ENCODE measurements at places on chromosomes 6 and 20.

- H3K4me1 ChIP-seq: no peaks in the 10 kb centered on the region
- H3K27ac ChIP-seq: no peak overlapping the region
- H3K4me3 ChIP-seq: no peak overlapping the region
- no peak for DNase-seq
- peaks cover 64% of the 10 kb centered on the region for H3K27me3 ChIP-seq
Observed at GRCh38 chr20:38706509-38706908, 17.8 kb upstream of the SLC32A1 start.

GRCh38 chr20:45469336-45470261 is at the start of gene WFDC2:
WFDC2 (plus strand) TSS chr20:45469753; CDS start chr20:45469782, 29 bp downstream.
- peaks cover 31% of the 10 kb centered on the region for H3K27me3 ChIP-seq
- peaks cover 11% of the 10 kb centered on the region for H3K36me3 ChIP-seq
- H3K4me3 ChIP-seq: peak within 1 kb of the TSS; percentile 87
- DNase-seq: no peak

GRCh38 chr6:158782432-158783166 is 36.6 kb downstream of the EZR start:
- peak overlapping the region; percentile 39 for H3K4me3 ChIP-seq
- H3K4me1 ChIP-seq: peaks cover 16% of the 10 kb centered on the region
- H3K36me3 ChIP-seq: peaks cover 51% of the 10 kb centered on the region
- peak overlapping the region; percentile 96 for H3K27ac ChIP-seq
- H3K27me3 ChIP-seq: no peaks in the 10 kb centered on the region

DNA sequence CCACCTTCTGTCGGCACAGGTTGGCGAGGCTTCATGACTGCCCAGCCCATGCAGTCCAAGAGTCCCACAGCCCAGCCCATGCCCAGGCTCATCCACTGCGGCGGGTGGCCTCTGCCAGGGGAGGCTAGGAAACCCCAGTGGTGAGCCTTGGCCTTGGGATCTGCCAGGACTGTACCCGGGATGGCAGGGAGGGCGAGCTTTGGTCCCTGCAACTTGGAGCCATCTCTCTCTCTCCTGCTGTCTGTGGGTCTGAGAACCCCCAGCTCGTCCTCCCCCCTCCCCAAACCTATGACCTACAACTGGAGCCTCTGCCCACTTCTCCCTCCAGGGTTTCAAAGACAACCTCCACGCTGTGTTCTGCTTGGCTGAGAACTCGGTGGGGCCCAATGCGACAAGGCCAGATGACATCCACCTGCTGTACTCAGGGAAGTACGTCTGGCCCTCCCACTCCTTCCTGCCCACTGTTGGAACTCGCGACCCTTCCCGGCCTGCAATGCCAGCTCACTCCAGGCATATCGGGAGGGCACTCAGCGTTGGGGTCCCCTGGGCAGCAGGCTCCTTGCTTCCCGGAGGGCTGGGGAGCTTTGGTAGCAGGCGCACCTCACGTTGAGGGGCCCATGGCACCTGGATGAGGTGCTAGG is 19.7 kb downstream of the NPEPL1 start:
- H3K4me3 ChIP-seq: no peak overlapping the region
- DNase-seq: peak; percentile 58
- H3K27ac ChIP-seq: no peak overlapping the region
- H3K4me1 ChIP-seq: no peaks in the 10 kb centered on the region

DNA sequence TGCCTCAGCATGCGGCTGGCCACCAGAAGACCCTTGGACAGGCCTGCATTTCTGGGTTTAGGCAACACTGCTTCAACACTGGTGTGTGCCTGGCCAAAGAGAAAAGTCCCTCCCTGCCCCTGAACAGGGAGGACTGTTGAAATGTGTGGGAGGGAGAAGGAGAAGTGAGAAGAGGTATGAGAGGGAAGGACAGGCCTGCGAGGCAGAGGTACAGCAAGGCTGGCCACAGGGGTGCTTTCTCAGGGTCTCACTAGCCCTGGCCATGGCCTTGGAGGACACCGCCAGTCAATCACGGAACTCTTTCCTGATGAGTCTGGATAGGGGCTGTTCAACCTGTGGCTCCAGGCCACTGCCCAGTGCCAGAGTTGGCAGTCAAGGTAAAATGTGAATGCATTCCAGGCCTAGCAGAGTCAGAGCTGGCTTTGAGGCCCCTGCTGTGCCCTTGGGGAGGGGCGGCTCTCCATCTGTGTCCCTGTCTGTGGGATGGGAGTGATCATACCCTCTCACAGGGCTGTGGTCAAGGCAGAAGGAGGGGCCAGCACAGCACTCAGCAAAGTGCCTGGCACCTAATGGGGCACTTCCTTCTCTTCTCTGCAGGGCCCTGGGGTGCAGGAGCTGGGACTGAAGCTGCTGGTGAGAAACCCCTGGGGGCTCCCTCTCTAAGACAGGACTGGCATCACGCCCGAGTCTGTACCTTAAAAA is 43.2 kb upstream of the CDH22 start:
- H3K27ac ChIP-seq: peak overlapping the region; percentile 66
- H3K4me1 ChIP-seq: peaks cover 33% of the 10 kb centered on the region
- H3K27me3 ChIP-seq: no peaks in the 10 kb centered on the region
- H3K4me3 ChIP-seq: no peak overlapping the region

GRCh38 chr6:118632359-118632758 is 19.0 kb downstream of the CEP85L start:
- no peaks in the 10 kb centered on the region for H3K4me1 ChIP-seq
- no peaks in the 10 kb centered on the region for H3K27me3 ChIP-seq
- H3K27ac ChIP-seq: no peak overlapping the region
- no peak overlapping the region for H3K4me3 ChIP-seq
- no peak for DNase-seq
- H3K36me3 ChIP-seq: peaks cover 21% of the 10 kb centered on the region

DNA sequence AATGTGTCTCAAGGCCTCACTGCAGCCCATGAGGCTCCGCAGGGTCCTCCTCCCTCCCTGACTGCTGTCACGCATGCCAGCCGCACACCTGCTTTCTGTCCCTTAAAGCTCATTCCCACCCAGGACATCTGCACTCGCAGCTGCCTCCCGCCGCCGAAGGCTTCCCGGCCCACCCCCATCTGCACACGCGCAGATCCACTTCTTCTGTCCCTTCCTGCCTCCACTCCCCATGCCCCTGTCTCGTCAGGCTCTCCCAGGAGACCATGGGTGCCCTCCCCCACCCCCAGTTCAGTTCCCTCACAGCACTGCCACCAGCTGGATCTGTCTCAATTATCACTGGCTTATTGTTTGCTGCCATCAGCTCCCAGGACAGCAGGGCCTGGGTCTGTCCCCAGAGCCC is 63.0 kb downstream of the RIPOR3 start:
- peak overlapping the region; percentile 22 for H3K27ac ChIP-seq
- no peaks in the 10 kb centered on the region for H3K27me3 ChIP-seq
- H3K4me3 ChIP-seq: no peak overlapping the region
- no peaks in the 10 kb centered on the region for H3K36me3 ChIP-seq

DNA sequence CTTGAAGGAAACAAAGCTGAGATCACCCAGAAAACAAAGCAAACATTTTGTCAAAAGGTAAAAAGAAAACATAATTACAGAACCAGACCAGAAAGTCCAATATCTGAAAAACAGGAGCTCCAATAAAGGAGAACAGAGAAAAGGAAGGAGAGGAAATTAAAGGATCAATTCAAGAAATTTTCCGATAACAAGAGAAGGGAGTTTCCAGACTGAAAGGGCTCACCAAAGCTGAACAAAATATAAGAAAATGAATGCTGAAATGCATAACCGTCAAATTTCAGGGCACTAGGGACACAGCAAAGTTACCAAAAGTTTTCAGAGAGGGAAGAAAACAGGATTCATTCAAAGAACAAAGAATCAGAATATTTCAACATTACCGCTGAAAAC is 23.9 kb downstream of the ILRUN start:
- DNase-seq: no peak
- H3K27ac ChIP-seq: peak overlapping the region; percentile 21
- H3K4me3 ChIP-seq: no peak overlapping the region
- peaks cover 19% of the 10 kb centered on the region for H3K4me1 ChIP-seq
- H3K27me3 ChIP-seq: no peaks in the 10 kb centered on the region
- no peaks in the 10 kb centered on the region for H3K36me3 ChIP-seq

DNA sequence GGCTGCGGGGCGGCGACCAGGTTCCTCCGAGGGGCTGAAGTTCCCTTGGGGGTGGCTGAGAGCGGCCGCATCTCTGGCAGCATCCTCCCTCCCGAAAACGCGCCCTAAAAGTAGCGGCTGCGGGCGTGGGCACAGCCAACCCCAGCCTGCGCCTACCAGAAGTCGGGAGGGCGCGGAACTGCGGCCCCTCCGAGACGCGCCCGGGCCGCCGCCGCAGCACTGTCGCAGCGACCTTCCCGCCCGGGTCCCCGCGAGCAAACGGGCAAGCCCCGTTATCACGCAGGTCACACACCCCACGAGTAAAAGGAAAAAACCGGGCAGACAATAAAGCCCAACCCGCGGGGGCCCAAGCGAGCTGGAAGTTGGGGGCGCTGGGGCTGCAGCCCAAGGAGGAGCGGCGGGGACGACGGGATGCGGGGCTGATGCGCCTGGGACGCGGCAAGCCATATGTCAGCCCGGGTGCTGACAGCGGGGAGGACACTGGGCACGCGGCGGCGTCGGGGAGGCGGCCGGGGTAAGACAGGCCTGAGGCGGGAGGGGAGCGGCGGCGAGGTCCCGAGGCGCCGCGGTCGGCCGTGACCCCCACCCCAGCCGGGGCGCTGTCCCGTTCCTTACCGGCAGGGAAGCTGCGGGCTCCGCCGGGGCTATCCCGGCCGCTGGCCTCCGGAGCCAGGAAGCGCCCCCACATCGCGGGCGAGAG is 659 bp downstream of the CEP85L start:
- H3K4me3 ChIP-seq: peak overlapping the region; percentile 92
- peaks cover 4% of the 10 kb centered on the region for H3K36me3 ChIP-seq
- peaks cover 10% of the 10 kb centered on the region for H3K4me1 ChIP-seq
- H3K27ac ChIP-seq: no peak overlapping the region

DNA sequence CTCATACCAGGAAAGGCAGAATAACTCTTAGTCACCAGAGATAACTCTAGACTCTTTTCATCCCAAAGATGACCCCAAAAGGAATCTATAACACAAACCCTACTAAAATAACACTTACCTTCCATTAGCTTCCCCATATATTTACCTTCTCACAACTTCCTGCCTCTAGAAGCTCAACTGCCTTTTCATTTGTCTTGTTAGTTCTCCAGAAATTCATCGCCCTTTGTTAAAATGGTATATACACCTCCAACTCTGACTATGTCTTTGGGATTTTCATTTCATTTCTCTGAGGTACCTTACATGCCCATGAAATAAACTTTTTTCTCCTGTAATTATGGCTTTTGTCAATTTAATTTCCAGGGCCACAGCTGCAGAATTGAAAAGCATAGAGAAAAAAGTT is 33.5 kb downstream of the GCM1 start:
- no peak overlapping the region for H3K4me3 ChIP-seq
- H3K27ac ChIP-seq: no peak overlapping the region
- no peaks in the 10 kb centered on the region for H3K36me3 ChIP-seq
- DNase-seq: no peak
- H3K4me1 ChIP-seq: peaks cover 15% of the 10 kb centered on the region
- no peaks in the 10 kb centered on the region for H3K27me3 ChIP-seq

- peak overlapping the region; percentile 19 for H3K27ac ChIP-seq
- DNase-seq: peak; percentile 55
- H3K4me1 ChIP-seq: peaks cover 22% of the 10 kb centered on the region
- no peaks in the 10 kb centered on the region for H3K27me3 ChIP-seq
- no peak overlapping the region for H3K4me3 ChIP-seq
Observed at GRCh38 chr20:35011589-35012226, 56.0 kb downstream of the MYH7B start.

DNA sequence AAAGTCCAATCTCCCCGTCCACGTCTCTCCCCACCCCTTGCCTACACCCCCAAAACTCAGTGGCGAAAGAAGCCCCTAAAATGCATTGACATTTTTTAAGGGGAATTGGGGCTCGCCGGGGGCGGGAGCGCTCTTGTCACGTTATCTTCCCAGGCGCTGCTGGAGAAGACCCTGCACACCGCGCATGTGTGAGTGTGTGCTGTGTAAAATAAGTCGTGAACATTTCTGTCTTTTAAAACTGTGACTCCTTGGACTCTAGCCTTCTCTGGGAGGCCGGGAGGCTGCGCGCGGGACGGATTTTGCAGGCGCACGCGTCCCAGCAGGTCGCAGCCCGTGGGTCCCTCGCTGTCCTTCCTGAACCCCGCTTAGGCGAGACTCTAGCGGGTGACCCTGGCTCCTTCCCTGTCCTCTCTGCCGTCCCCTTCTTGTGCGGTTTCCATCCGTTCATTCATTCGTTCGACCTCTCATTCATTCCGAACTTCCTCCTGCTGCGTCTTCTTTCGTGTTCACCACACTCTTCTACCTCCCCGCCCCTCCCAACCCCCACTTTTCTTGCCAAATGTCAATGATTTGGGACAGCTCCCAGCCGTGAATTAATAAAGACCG is 2.2 kb downstream of the NRN1 start:
- peak overlapping the region; percentile 85 for H3K4me3 ChIP-seq
- DNase-seq: no peak
- H3K4me1 ChIP-seq: peaks cover 17% of the 10 kb centered on the region
- peaks cover 95% of the 10 kb centered on the region for H3K27me3 ChIP-seq
- H3K27ac ChIP-seq: peak overlapping the region; percentile 17

DNA sequence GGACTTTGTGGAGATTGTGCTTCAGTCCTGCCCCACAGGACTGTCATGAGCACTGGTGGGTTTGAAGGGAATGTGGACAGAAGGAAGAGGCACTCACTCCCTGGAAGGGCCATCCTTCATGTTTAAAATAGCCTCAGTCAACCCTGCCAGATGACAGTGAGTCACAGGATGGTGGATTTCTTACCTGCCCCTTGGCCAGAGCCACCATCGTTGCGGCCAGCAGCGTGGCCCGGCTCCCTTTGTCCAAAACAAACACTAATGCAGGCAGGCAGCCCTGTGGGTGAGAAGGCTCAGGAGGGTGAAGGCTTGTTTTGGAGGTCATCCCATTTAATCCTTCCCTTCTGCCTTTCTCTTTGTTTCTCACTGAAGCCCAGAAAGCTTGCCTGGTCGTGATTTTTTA is 422.7 kb downstream of the CD83 start:
- H3K36me3 ChIP-seq: no peaks in the 10 kb centered on the region
- H3K27me3 ChIP-seq: peaks cover 3% of the 10 kb centered on the region
- H3K4me1 ChIP-seq: peaks cover 14% of the 10 kb centered on the region
- DNase-seq: no peak
- H3K27ac ChIP-seq: no peak overlapping the region
- H3K4me3 ChIP-seq: no peak overlapping the region

GRCh38 chr6:75436869-75437268 is 56.7 kb downstream of the FILIP1 start:
- DNase-seq: no peak
- H3K27me3 ChIP-seq: no peaks in the 10 kb centered on the region
- no peaks in the 10 kb centered on the region for H3K36me3 ChIP-seq
- no peak overlapping the region for H3K27ac ChIP-seq
- H3K4me3 ChIP-seq: no peak overlapping the region

- peaks cover 4% of the 10 kb centered on the region for H3K36me3 ChIP-seq
- no peak overlapping the region for H3K4me3 ChIP-seq
- DNase-seq: no peak
- H3K4me1 ChIP-seq: no peaks in the 10 kb centered on the region
- no peaks in the 10 kb centered on the region for H3K27me3 ChIP-seq
Observed at GRCh38 chr6:83911278-83911677, 51.8 kb downstream of the CYB5R4 start.

GRCh38 chr6:11209369-11209768 is 23.1 kb downstream of the NEDD9 start:
- H3K4me3 ChIP-seq: no peak overlapping the region
- peaks cover 38% of the 10 kb centered on the region for H3K4me1 ChIP-seq
- peaks cover 29% of the 10 kb centered on the region for H3K36me3 ChIP-seq
- no peak overlapping the region for H3K27ac ChIP-seq
- DNase-seq: no peak

- DNase-seq: no peak
- H3K27me3 ChIP-seq: peaks cover 3% of the 10 kb centered on the region
- no peak overlapping the region for H3K4me3 ChIP-seq
- H3K36me3 ChIP-seq: no peaks in the 10 kb centered on the region
- peaks cover 3% of the 10 kb centered on the region for H3K4me1 ChIP-seq
- H3K27ac ChIP-seq: no peak overlapping the region
Observed at GRCh38 chr6:90435207-90435899, 138.7 kb upstream of the BACH2 start.

Data from type B pancreatic cell (in vitro differentiated cells).